ENCODE measurements at places on chromosomes 1 and 21. TPM values are rescaled to one million over a fixed set of nuclear protein-coding genes. Genes with fewer than 3 reads are reported as not detected.

The MEX3A gene
- 62.6 TPM for total RNA-seq

- H3K27ac ChIP-seq = no peak overlapping the region
- no peaks in the 10 kb centered on the region for H3K36me3 ChIP-seq
- DNase-seq = no peak
- H3K4me1 ChIP-seq = peaks cover 5% of the 10 kb centered on the region
- H3K4me3 ChIP-seq = no peak overlapping the region
- no peaks in the 10 kb centered on the region for H3K27me3 ChIP-seq
These were observed 139.8 kb downstream of the PGBD5 start for GRCh38 chr1:230286166-230286889.

The FMO4 gene
- total RNA-seq = 3.9 TPM

GRCh38 chr1:7302873-7303272, 468.2 kb upstream of the VAMP3 start:
- peaks cover 24% of the 10 kb centered on the region for H3K4me1 ChIP-seq
- no peak overlapping the region for H3K4me3 ChIP-seq
- H3K36me3 ChIP-seq = no peaks in the 10 kb centered on the region
- DNase-seq = no peak
- no peak overlapping the region for H3K27ac ChIP-seq
- H3K27me3 ChIP-seq = no peaks in the 10 kb centered on the region

The TRIM58 gene
- total RNA-seq = 0.09 TPM

DNA sequence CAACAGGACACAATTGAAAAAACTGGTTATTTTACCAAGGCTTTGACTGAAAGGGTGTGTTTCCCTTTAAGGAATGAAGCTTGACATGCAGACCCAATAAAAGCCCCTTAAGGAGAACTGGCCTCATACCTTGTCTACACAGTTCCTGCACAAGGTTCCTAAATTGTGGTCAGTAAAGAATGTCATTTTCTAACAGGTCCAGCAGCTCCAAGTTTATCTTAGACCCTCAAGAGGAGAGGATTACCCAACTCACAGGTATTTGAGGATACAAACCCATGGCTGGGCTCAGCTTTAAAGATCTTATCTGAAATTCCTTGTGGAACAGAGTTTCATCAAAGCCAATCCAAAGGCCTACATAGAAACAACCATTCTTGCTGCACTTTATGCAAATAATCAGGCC, 31.4 kb upstream of the CBR3 start:
- no peak overlapping the region for H3K27ac ChIP-seq
- no peak overlapping the region for H3K4me3 ChIP-seq
- DNase-seq = no peak
- H3K36me3 ChIP-seq = no peaks in the 10 kb centered on the region

The SGIP1 gene
- 6.6 TPM for total RNA-seq
